ENCODE measurements at places on chromosomes 3 and 15.
A peak's percentile ranks its signal among the peaks of the same experiment; 100 is the strongest.

GRCh38 chr15:84981711-84982300 lies at the start of gene PDE8A:
PDE8A (plus strand) TSS chr15:84981856; CDS start chr15:84982163, 307 bp downstream.
- peak; percentile 30 for DNase-seq

DNA sequence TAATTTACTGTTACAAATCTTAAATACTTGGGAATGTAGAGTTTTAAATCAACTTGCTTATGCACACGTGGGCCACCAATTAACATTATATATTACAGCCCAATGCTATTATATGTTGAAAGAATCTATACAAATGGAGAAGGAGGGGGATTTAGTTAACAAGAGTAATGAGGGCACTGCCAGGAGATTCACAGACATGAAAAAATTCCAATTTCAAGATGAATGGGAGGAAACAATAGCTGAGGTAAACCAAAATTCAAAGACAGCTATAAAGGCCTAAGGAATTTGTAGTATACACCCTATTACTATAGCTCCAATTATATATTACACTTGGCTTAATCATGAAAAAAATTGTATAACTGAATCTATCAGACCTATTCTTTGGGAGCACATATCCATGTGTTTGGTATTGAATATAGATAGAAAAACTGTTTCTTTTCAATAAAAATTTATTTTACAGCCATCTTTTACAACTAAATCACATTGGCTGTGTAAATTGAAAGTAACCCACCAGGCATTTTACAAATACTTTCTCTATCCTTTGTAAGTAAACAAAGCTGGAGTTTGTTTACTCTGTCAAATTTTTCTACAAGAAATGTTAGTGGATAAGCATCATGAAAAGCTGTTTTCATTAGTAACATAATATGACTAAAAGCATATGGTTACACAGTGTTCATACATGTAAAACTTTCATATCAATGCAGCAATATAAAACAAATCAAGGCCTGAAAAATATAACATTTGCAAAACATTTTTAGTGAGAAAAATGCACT lies 1045.8 kb downstream of the ROBO1 start:
- DNase-seq, result no peak

- DNase-seq, result no peak
Measured at GRCh38 chr3:62837145-62837787, 38.0 kb downstream of the CADPS start.

GRCh38 chr15:56732886-56733135 lies 498 bp downstream of the ZNF280D start:
- no peak for DNase-seq

- DNase-seq, result no peak
Measured at GRCh38 chr15:87604857-87605446, 651.6 kb downstream of the NTRK3 start.

- DNase-seq, result no peak
Measured at GRCh38 chr15:100988297-100988696, 69.1 kb downstream of the LRRK1 start.

GRCh38 chr15:50110285-50110684 lies 8.7 kb downstream of the ATP8B4 start:
- no peak for DNase-seq

- no peak for DNase-seq
Measured at GRCh38 chr3:169710619-169711018, 47.1 kb upstream of the MECOM start.

- DNase-seq, result no peak
Measured at GRCh38 chr3:23162934-23163333, 40.2 kb upstream of the UBE2E2 start.

GRCh38 chr15:71079208-71080044 lies 35.8 kb upstream of the THSD4 start:
- DNase-seq, result no peak

- no peak for DNase-seq
Measured at GRCh38 chr3:107366766-107367165, 10.5 kb upstream of the CCDC54 start.

- peak; percentile 54 for DNase-seq
Measured at GRCh38 chr15:40787344-40787841, 17.6 kb downstream of the C15orf62 start.

DNA sequence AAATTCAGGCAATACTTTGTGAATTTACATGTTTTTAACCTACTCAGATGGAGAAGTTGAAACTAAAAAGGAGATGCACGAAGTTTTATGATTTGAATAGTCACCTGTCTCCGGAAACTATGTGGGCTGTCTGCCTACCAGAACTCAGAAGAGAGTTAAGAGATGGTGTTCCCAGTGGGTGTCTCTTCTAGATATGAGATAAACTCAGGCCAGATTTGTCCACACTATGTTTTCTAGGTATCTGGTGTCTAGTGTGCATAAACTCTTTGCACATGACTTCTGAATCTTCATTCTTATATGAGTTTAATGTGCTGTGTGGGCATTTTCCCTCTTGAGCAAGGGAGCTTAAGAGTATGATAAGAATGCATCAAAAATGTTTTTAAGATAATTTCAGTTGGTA lies 222.8 kb downstream of the FOXP1 start:
- peak; percentile 27 for DNase-seq

GRCh38 chr15:66253418-66254088 lies at the start of gene MEGF11:
MEGF11 (minus strand) TSS chr15:66253750; CDS start chr15:66128403, 125,347 bp downstream.
- no peak for DNase-seq

DNA sequence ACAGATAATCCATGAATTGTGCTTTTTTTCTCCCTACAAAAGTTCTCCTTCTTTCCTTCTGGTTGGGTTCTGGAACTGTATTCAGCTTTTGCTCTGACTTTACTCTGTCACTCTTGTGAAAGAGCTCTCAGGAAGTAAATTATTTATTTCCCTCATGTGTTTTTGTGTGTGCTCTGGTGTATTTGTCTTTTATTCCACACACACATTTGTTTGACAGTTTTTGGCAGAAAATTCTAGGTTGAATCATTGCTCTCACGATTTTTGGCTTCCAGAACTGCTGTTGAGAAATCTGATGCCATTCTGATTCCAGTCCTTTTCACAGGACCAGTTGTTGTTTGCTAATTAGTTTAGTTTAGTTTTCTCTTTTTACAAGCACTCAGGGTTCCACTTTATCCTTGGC lies 172.8 kb downstream of the PLCH1 start:
- DNase-seq, result no peak

DNA sequence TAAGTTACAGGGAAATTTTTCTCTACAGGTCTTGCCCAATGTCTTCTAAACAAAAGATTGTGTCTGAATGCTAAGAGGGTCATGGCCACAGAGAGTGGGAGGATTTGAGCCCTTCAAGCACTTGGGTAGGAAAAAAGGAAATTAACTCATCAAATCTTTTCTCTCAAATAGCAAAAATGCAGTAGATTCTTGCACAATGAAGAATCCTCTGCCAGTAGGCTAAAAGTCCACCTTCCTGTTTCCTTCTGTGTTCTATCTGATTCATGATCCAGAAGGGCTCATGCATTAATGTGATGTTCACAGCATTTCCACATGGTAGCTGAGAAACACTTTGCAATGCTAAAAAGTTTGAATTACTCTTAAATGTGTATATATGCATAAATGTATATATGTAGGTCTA lies 177.1 kb downstream of the CD47 start:
- DNase-seq, result no peak

DNA sequence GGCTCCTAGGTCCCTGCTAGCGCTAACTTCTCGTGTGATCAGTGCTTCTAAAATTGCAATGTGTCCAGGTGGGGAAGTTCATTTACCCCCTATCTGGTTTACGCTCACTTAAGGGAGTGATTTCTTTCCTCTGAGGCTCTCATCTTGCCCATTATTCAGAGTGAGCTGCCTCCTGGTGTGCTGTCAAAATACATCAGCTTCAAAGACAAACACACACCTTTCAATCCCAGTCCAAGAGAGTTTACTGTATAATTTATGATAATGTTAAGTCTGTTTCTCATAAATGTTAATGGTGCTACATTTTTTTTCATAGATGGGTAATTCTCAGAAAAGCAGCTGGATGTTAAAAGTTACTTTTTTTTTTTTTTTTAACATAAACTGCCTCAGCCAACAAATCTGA lies 112.3 kb downstream of the RORA start:
- no peak for DNase-seq

All from CD4-positive, alpha-beta T cell treated with Interleukin-6 at 100 ng/mL for 8 hours (primary cell).